Globus pallidus (tissue), 1 donor: ENCODE measurements at places on chromosomes 3 and 15.
A peak's percentile ranks its signal among the peaks of the same experiment; 100 is the strongest.

- DNase-seq = no peak
Measured at GRCh38 chr3:21170964-21171363, 580.0 kb downstream of the ZNF385D start.

- DNase-seq = no peak
Measured at GRCh38 chr3:177976241-177976640, 560.0 kb upstream of the KCNMB2 start.

- DNase-seq = no peak
Measured at GRCh38 chr3:172625404-172625803, 85.5 kb downstream of the NCEH1 start.

GRCh38 chr3:32138545-32139104 lies 32.2 kb downstream of the GPD1L start:
- DNase-seq = no peak

DNA sequence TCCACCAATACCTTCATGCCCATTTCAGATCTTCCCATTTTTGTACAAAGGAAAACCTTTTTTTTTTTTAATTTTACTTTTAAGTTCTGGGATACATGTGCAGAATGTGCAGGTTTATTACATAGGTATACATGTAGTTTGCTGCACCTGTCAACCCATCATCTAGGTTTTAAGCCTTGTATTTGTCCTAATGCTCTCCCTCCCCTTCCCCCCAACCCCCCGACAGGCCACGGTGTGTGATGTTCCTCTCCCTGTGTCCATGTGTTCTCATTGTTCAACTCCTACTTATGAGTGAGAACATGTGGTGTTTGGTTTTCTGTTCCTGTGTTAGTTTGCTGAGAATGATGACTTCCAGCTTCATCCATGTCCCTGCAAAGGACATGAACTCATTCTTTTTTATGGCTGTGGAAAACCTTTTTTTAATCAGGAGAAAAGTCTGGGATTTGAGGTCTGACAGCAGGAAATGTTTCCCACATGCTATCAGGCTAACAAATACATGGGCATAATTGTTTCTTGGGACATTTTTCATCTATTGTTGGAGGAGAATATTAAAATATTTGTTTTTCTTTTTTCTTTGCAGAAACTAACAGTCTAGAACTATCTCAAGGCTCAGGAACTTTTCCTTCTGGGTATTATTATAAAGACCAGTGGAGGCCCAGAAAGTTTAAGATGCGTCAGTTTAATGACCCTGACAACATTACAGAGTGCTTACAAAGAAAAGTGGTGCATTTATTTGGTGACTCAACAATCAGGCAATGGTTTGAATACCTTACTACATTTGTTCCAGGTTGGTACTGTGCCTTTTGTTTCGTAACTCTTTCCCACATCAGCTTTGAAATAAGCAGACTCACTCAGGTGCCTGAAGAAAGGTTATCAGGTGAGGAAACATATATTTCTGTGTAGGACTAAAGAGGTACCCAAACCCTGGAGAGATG lies 32.8 kb upstream of the NFKBIZ start:
- DNase-seq = no peak

GRCh38 chr3:4831580-4831950 lies 147.7 kb upstream of the BHLHE40 start:
- DNase-seq = no peak

- DNase-seq = peak; percentile 64
Measured at GRCh38 chr3:183697610-183698317, at the start of gene YEATS2. Gene YEATS2 (plus strand): TSS chr3:183697797. CDS start chr3:183715163, 17,366 bp downstream.

- peak; percentile 88 for DNase-seq
Measured at GRCh38 chr15:51162865-51163762, 68.4 kb upstream of the TNFAIP8L3 start.

GRCh38 chr3:64008487-64009351 lies 14.6 kb downstream of the PSMD6 start:
- DNase-seq = no peak

DNA sequence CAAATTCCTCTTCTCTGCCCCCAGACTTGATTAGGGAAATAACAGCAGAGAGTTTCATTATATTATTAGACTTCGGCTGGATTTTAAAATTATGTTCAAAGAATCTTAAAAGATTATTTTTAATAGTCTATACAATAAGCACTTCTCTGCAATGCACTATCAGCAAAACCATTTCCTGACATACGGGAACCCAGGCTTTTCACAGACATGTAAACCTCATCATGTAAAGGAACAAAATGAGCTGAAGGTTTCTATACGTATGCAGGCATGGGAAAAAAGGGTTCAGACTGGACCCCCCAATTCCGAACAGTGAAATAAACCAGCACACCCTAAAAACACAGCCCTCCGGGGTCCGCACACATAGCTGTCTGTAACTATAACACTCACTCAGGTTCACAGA lies 77.5 kb upstream of the LMOD3 start:
- DNase-seq = no peak

- DNase-seq = no peak
Measured at GRCh38 chr3:64215103-64215502, 10.2 kb downstream of the PRICKLE2 start.

- no peak for DNase-seq
Measured at GRCh38 chr15:27448986-27449385, 478.0 kb downstream of the GABRG3 start.

DNA sequence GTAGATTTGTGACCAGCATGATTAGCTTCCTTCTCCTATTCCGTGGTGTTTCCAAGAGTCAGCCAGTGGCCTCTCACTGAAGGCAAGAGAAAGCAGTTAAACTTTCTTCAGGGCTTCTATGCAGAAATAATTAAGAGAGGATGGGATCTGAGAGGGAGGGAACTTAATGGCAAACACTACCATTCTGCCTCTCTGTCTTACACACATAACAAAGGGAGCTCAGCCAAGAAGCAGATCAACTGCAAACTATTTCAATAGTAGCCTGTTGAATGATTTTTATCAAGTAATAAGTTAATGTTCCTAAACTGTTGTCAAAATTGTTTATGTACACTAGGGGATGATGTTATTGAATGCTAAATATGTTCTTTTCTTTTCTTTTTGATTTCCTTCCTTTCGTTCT lies 11.8 kb downstream of the OXSR1 start:
- DNase-seq = no peak

DNA sequence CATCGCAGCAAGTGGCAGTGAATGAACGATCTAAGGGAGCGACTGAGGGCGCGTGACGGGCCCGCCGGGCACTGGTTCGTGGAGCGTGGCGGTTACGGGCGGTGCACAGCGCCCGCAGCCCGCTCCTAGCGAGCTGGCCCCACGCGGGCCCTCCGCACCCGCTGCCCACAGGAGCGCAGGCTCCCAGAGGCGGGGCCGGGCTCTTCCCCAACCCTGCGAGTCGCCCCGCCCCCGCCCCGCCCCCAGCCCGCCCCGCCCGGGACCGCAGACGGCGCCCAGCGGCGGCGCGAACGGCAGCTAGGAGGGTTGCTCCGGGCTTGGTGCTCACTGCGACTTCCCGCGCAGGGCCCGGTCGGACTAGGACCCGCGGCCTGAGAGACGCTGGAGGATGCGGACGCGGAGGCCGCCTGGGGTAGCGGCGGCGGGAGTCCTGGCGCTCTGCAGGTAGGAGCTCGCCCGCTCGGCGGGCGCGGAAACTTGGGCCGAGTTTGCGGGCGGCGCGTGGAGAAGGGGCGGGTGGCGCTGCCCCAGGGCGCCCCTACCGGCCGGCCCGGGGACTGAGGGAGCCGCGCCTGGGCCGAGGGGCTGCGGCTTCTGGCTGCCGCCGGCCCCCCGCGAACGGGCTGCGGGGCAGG lies at the start of gene C15orf39:
TSS of gene C15orf39 (plus strand) at position 267 of the 635 bp plus-strand sequence. CDS start 4,167 bp downstream, outside the sequence.
- DNase-seq = peak; percentile 70

DNA sequence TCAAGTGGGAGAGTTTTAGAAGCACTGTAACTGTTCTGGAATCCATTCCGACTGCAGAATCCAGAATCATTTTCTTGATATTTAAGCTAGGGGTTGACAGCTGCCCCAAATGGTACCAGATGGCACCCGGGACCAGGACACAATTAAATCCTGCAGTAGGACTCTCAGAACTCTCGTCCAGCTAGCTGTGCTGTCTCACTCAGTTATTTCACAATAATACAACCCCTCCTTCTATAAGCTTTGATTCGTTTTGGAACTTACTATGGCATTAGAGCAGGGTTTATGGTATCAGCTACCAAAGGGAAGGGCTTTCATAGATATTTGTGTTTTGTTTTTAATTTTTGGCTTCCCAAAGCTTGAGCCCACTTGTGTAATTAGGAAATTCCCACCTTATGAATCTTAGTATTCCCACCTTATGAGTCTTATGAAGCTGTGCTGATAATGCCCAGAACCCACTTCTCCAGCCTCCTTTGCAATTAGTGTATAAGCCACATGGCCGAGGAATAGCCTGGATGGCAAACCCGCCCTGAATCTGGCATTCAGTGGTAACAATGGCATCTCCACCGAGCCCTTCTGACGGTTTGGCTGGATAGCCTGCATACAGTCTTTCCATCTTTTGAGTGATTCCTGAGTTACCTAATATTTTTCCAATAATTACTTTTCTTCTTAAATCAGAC lies 120.1 kb downstream of the UACA start:
- DNase-seq = no peak

DNA sequence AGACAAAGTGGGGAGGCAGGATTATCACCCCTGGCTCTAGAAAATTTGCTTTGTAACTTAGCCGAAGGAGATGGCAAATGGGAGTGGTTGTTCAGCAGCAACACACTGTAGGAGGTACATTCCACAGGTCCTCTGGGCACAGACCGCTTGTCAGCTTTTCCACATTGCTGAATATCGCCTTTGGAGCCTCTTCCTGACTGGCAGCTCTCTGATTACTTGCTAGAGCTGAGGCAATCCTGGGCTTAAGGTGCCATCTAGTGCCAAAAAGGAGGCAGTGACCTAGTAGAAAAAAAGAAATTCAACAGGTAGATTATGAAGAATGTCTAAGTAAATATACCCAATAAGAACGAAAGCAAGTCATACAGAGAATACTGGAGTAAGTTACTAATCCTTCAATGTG lies 13.1 kb upstream of the SCN5A start:
- DNase-seq = no peak

GRCh38 chr3:152706991-152707713 lies 127.8 kb upstream of the P2RY1 start:
- DNase-seq = no peak

- DNase-seq = no peak
Measured at GRCh38 chr15:62021991-62022600, 38.2 kb downstream of the VPS13C start.

DNA sequence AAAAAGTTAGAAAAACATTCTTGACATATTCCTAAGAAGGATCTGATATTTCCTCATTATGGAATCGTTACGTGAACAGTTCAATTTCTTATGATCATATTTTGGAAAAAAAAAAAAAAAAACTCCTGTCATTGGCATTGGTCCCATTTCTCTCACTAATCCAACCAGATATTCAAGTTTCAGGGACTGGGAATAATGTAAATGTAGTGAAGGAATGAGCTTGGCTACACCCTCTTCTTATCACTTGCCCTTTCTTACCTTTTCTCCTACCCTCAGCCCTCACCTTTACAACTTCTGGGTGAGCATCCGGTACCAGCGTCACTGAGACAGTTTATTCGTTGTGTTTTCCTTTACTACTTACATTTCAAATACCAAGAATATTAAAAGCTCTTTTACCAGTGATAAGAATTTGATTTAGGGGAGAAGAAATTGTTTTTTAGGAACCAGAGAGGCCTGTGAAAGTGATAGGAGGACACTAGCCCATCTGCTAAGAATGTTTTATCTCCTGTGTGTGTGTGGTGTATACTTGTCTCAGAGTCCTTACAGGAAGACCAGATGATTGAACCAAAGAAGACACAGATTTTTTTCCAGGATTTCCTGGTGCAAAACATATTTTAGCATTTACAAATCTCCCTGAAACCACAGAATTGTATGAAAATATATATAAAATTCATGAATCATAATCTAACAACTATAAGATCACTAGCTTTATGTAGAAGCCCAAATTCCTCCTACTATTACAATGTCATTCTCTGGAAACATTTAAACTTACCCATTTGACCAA lies 946.7 kb downstream of the ZPLD1 start:
- no peak for DNase-seq

DNA sequence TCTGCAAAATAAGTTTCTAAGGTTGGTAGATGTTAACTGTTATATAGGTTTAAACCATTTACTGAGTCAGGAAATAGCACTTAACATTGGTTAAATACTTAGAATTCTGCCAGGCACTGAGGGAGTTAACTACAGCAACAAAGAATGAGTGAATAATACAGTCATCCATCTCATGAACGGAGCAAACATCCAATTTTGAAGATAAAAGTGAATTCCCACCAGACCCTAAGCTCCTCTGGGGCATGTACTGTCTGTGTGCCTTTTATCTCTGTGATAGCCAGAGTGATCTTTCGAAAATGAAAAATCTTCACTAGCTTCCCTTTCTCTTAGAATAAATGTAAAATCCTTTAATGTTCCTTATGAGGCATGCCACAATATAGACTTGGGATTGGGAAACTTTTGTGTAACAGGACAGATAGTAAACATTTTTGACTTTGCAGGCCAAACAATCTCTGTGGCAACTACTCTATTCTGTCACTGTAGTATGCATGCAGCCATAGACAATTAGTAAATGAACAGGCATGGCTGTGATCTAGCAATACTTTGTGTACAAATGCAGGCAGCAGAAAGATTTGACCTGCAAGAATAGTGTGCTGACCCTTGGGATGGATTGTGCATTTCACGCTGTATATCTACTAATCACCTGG lies 294.5 kb upstream of the LMCD1 start:
- no peak for DNase-seq

- DNase-seq = no peak
Measured at GRCh38 chr15:60328852-60329443, 68.8 kb downstream of the ANXA2 start.

- peak; percentile 77 for DNase-seq
Measured at GRCh38 chr15:29103824-29104565, 165.6 kb downstream of the NSMCE3 start.

- DNase-seq = no peak
Measured at GRCh38 chr3:195897853-195898415, 10.4 kb downstream of the TNK2 start.

DNA sequence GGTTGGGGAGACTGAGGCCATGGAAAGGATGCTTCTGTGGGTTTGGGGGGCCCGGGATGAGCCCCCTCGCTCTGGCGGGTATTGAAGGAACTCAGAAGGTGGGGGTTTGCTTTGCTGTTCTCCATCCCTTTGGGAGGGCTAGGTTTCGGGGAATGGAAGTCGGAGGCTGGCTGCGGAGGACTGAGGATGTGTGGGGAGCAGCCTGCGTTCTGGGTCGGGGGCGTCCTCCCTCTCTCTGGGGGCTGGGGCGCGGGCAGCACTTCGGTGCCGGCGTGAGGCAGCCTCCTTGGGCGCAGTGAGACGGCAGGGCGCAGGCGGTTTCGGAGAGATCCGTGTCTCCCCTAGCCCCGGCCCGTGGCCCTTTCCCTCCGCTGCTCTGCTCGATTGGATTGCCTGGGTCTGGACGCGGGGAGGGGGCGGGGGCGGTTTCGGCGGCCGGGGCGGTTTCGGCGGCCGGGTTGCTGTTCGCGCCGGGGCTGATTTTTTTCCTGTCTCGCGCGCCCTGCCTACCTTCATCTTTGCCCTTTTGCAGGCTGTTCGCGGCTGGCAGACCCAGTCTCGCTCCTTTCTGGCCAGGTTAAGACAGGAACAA lies 1.4 kb downstream of the PTPRG start:
- no peak for DNase-seq

- DNase-seq = no peak
Measured at GRCh38 chr3:117726776-117727175, 1017.2 kb downstream of the TUSC7 start.
